ENCODE measurements at places on chromosomes 16 and 17. TPM values are rescaled to one million over a fixed set of nuclear protein-coding genes. Genes with fewer than 3 reads are reported as not detected.

DNA sequence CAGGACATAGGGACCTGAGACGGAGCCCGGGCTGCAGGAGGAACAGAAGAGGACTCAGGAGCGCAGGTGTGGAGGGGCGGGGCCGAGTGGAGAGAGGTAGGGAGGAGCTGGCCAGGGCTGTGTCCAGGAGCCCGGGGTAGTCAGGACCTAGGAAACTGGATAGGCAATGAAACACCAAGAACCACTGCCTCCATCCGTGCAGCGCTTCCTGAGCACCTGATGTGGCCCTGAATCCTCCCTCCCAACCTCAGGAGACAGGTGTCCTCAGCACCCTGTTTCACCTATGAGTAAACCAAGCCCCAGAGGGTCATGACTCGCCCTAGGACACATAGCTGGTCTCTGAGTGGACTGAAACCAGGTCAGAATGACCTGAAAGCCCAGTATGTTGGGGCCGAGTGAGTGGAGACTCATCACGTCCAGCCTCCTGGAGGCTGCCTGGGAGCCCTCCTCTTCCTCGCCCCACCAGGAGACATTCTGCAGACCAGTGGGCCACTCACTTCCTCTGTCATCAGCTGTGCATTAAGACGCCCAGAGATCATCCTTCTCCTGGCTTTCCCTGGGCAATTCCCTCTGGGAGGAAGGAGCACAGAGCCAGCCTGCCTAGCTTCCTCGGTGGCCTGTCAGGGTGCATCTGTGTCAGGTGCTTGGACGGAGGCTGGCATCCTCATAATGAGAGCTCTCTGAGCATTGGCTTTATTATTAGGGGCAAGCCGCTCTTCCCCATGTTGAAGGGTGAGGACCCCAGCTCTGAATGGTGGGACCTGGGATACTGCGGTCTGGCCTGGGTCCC, 72.8 kb downstream of the SCNN1B start:
- no peak for DNase-seq

DNA sequence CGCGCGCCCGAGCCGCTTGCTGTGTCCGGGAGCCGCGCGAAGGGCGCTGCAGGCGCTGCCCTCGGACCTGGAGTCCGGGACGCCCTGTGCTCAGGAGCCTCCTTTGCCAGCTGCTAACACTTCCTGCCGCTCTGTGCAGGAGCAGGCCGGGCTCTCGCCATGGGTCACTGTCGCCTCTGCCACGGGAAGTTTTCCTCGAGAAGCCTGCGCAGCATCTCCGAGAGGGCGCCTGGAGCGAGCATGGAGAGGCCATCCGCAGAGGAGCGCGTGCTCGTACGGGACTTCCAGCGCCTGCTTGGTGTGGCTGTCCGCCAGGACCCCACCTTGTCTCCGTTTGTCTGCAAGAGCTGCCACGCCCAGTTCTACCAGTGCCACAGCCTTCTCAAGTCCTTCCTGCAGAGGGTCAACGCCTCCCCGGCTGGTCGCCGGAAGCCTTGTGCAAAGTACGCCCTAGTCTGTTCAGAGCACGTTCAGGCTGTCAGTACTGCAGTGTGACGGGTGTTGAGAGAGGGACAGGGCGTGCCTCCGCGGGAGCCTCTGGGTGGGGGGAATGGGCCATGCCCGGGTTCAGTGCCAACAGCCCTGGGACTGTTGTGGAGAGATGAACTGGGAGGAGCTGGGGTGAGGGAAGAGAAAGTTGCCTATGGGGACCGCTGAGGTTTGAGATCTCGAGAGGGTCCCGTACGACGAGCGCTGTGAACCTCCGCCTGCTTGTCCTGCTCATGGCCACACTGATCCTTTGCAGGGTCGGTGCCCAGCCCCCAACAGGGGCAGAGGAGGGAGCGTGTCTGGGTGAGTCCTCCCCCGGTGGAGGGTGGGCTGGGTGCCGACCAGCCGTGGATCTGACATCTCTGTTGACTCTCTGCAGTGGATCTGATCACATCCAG, 1.3 kb downstream of the ZNF276 start:
- no peak for DNase-seq

GRCh38 chr16:84489131-84489530, 15.3 kb downstream of the MEAK7 start:
- no peak for DNase-seq

The NXN gene
- 37.0 TPM for total RNA-seq

DNA sequence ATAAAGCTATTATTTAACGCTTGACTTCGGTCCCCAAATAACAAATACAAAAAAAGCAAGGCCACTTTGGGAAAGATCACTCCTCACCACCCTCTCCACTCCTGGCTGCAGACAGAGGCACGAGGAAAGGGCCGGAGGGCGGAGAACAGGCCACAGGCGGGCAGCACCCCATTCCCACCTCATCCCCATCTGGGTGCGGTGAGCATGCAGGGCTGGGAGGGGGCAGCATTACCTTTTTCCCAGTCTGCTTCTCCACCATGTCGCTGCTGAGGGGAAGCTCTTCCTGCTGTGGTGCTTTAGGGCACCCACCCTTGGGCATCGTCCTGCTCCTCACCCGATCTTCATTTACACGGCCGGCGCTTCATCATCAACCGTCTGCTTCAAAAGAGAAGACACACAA, 99.2 kb downstream of the ZNF778 start:
- DNase-seq: no peak

The RSL1D1 gene
- total RNA-seq: 81.4 TPM

DNA sequence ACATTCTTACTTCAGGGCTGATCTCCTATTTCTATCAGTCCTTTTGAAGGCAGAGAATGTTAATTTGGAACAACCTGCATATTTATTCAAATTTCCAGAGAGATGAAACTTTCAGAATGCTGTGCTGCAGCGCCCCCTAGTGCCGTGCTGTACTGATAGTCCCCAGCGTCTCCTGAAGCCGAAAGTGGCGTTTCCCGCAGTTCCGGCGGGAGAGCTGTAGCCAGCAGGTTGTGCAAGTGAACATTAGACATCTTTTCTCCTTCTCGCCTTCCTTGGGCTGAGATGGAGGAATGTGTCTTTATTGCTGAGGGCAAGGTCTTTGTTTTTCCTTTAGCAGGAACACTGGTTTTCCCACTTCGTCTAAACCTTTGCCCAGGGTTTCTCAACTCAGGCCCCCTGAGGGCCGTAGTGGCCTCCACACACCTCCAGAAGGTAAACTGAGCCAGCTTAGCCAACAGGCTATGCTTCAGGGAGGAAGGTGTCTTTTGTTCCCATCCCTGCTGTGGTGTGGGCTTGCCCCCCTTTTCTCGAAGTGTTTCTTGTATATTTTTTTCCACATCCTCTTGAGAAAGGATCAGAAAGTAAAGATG, 26.4 kb downstream of the USP10 start:
- peak; percentile 97 for DNase-seq

The NEUROD2 gene
- not detected for total RNA-seq

The MSL1 gene
- 86.8 TPM for total RNA-seq

GRCh38 chr16:660459-661183, 7.3 kb upstream of the RHOT2 start:
- DNase-seq: peak; percentile 97

GRCh38 chr16:71205482-71206131, 24.9 kb downstream of the HYDIN start:
- no peak for DNase-seq

- no peak for DNase-seq
These were observed 69.2 kb upstream of the KIFC3 start for GRCh38 chr16:57871456-57871855.

GRCh38 chr16:86740298-86740697, 161.9 kb downstream of the FOXL1 start:
- no peak for DNase-seq

GRCh38 chr17:63126607-63127006, 160.6 kb downstream of the TANC2 start:
- DNase-seq: no peak

DNA sequence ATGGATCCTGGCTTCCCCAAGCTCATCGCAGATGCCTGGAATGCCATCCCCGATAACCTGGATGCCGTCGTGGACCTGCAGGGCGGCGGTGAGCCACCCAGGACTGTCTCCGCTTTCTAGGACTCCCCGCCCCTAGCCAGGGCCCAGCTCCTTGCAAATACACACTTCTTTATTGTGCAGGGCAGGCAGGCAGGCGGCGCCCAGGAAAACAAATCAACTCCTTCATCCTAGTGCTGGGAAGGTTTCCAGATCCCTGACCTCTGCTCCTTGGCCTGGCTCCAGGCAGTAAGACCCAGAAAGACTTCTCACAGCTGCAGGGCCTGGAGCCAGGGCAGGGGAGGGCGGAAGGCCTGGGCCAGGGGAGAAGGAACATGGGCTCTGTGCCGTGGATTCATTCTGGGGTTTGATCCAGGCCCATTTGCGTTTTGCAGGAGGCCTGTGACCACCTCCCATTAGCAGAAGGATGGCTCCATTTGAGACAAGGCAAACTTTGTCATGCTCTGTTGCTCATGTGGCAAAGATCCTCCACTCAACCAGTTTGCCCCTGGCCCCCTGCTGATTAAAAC, 6.0 kb upstream of the LPCAT2 start:
- DNase-seq: peak; percentile 95

The ZPBP2 gene
- not detected for total RNA-seq

The SP6 gene
- 0.33 TPM for total RNA-seq

- DNase-seq: no peak
These were observed 454.8 kb downstream of the TOX3 start for GRCh38 chr16:52092126-52092525.

The HSBP1 gene
- total RNA-seq: 39.1 TPM

DNA sequence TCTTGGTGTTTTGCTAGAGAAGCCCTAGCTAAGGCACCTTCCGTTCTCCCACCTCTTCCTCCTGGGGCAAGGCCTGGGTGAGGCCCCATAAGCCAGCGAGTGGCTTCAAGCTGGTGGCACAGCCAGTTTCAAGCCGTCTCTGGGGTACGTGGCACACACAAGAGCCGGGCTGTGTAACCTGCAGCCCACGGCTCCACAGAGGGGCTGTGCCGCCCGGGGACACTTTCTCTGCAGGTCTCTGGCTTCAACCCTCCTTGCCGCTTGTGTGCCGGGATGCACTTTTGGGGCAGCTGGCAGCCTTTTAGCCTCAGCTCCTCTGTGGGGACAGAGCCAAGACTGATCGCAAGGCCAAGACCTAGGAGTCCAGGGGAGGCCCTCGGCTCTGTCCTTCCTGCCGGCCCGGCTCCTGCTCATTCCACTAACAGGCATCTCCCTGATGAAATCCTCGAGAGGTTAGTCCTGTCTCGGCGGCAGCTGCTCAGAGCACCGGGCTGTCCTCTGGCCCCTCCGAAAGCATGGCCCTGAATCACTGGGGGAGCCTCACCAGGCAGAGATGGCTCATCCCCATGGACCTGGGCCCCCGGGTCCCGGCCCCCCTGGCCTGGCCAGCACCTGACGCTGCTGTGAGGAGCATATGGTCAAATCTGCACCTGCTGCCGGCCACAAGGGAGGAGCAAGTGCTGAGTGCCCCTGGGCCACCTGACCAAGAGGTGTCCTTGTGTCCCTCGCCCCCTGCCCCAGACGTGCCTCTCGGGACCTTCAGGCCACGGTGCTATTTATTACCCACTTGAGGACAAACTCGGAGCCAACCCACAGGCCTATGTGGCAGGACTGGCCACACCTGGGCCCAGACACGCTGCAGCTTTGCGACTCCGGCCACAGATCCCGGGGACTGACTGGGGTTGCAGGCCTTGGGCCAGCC, 98.5 kb downstream of the METRNL start:
- peak; percentile 86 for DNase-seq

- DNase-seq: no peak
These were observed 12.8 kb downstream of the SPNS3 start for GRCh38 chr17:4446326-4447071.

GRCh38 chr17:75525806-75526554, 483 bp downstream of the LLGL2 start:
- no peak for DNase-seq

The CD300C gene
- 1.1 TPM for total RNA-seq

Measured in esophagus muscularis mucosa (tissue), 4 donors.